GM18507 (cell line): ENCODE measurements at places on chromosomes 1 and 21.

- DNase-seq = no peak
Measured at GRCh38 chr1:82284213-82284612, 483.5 kb downstream of the ADGRL2 start.

DNA sequence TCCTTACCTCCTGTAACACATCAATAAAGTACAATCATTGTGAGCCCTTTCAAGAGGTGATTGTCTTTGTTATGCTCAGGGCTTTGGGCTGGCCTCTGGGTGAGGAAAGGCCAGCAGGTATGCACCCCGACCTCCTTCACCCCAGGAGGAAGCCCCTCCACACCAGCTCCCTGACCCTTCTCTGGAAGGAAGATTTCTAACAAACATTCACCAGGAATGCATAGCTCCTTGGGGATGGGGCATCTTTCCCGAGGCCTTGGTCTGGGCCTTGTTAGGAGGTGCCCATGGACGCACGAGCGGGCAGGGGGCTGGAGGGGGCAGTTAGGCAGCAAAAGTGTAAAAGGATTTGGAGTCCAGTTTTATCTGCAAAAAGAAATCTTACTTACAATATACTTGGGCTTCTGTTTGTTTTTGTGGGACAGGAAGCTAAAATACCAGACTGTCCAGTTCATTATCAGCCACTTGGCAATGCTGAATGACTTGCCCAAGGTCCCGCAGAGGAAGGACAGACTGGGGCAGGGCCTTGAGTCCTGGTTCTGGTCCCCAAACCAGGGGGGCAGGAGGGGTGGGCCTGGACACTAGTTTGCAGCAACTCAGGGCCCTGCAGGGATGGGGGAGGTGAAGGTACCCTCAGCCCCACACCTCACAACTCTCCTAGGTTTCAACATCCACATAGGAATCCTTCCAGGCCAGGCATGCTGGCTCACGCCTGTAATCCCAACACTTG is 10.1 kb downstream of the ZC3H12A start:
- no peak for DNase-seq

- DNase-seq = no peak
Measured at GRCh38 chr1:109578947-109579443, 30.6 kb downstream of the GNAI3 start.

GRCh38 chr1:10615932-10616671 is 141.4 kb downstream of the PEX14 start:
- no peak for DNase-seq

DNA sequence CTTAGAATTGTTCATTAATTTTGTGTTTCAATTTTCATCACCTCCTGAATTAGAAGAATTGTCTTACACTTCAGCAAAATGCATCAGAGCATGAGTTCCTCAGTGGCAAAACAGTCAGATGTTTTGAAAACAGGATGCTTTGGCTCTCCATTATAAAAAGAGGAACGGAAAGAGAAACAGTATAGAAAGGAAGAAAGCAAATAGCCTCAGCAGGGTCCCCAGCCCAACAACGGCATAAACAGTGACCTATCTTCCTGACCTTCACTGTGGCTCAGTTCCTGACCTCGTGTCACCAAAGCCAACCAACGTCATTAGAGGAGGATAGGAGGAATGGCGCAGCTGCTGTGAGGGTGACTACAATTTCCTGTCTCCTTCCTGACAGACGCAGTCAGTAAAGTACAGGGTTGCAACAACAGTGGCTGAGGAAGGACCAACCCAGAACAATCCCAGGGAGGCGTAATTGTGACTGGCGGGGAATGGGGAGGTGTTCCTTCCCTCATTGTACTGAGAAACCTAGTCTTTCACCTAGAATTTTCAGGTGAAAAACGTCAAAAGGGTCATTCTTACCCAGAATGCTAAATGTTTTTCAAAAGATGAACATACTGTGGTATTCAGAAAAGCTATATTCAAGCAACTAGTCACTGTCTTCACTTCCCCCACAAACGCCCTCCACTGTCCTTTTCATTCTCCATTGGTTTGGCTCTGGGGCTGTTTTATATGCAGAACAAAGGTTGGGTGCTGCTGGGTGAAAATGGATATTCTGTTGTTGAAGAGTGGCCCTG is 197.9 kb upstream of the SGIP1 start:
- peak; percentile 23 for DNase-seq

DNA sequence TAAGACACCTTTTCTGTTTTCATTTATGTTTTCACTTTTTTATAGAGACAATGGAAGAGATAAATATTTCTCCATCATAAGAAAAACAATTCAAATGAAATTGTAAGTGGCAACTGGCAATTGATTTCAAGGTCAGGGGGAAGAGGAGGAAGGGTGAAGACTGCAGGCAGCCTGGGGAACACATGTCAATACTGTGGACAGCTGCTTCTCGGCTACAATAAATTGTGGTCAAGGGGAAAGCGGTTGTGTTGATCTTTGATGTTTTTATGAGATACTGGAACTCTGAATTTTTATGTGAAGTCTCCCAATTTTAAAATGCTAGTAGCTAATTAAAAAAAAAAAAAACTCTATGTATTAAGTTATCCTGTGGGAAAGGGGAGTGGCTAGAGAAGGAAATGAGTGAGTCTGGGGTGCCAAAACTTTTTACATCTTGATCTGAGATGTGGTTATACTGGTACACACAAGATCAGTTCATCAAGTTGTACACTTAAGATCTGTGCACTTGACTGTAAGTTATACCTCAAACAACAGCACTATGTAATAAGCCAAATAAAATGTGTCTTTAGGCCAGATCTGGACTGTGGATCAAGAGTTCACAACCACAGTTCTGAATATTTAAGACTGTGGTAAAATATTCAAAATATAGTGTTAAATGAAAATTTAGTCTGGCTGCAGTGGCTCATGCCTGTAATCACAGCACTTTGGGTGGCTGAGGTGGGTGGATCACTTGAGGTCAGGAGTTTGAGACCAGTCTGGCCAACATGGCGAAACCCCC is 18.0 kb downstream of the SSX2IP start:
- no peak for DNase-seq

- DNase-seq = no peak
Measured at GRCh38 chr1:157781048-157781447, 4.1 kb upstream of the FCRL2 start.

DNA sequence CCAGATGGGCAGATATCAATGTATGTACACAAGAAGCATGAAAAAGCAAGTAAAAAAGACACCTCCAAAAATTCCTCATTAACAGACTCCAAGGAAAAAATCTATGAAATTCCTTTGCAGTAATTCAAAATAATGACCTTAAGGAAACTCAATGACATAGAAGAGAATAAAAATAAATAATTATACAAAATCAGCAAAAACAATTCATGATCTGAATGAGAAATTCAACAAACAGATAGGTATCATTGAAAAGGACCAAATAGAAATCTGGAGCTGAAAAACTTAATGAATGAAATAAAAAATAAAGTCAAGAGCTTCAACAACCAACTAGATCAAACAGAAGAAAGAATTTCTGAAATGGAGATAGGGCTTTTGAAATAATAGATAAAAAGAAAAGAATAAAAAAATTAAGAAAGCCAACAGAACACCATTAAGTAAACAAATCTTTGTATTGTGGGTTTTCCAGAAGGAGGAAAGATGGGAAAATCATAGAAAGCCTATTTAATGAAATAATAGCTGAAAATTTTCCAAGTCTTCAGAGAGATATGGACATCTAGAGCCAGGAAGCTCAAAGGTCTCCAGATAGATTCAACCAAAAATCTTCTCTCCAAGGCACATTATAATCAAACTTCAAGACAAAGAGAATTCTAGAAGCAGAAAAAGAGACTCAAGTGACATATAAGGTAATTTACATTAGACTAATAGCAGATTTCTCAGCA is 52.0 kb upstream of the KCNK1 start:
- no peak for DNase-seq

DNA sequence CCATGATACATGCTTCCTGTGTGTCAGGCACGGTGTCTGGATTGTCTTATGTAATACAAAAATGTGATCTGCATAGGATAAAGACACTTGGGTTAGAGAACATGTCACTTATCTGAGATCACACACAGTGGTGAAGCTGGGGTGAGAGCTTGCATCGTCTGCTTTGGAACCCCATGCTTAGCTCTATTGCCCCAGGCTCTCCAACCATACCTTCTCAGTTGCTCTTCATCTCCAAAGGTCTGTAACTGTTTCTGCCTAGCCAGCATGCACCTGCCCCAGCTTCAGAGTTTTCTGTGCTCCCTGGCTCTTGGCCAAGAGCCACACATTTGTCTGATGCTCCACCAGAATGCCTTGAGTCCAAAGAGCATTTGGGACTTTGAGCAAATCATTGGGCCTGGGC is 93.9 kb upstream of the COG2 start:
- DNase-seq = no peak

DNA sequence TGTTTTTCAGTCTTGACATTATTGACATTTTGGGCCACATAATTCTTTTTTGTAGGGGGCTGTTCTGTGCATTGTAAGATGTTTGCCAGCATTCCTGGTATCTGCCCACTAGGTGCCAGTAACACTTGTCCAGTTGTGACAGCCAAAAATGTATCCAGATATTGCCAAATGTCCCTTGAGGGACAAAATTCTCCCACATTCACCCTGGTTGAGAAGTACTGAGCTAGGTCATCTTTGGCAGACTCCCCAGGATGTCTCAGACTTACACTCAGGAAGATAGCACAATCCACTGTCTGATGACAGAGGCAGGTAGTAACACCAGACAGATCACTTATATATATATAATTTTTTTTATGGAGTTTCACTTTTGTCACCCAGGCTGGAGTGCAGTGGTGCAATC is 5.9 kb downstream of the CD48 start:
- no peak for DNase-seq

- DNase-seq = no peak
Measured at GRCh38 chr21:36504067-36505058, 24.4 kb upstream of the CLDN14 start.

DNA sequence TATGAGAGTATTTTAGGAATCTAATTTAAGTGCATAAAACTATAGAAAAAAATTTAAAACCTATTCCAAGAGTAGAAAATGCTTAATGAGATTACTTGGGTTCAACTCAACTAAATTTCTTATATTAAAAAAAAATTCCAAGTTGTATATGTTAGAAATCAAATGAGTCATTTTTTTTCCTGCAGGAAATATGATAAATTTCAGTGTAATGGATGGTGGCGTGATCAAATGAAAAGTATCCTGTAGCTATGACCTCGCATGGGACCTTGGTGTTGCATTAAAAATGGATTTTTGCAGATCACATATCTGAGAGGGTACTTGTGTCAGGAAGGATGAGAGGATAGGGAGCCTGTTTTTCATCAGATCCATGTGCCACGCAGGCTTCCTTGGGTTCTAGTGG is 17.9 kb downstream of the ATP5PO start:
- no peak for DNase-seq

- no peak for DNase-seq
Measured at GRCh38 chr1:234656944-234657654, 47.1 kb upstream of the IRF2BP2 start.
